ENCODE measurements at places on chromosomes 6 and 20.

- DNase-seq = no peak
These were observed 99.5 kb downstream of the FOXO3 start for GRCh38 chr6:108660251-108660650.

- no peak for DNase-seq
These were observed 73.9 kb upstream of the DUSP22 start for GRCh38 chr6:218153-219018.

- peak; percentile 27 for DNase-seq
These were observed 3.3 kb downstream of the ADGRB3 start for GRCh38 chr6:68638230-68638900.

DNA sequence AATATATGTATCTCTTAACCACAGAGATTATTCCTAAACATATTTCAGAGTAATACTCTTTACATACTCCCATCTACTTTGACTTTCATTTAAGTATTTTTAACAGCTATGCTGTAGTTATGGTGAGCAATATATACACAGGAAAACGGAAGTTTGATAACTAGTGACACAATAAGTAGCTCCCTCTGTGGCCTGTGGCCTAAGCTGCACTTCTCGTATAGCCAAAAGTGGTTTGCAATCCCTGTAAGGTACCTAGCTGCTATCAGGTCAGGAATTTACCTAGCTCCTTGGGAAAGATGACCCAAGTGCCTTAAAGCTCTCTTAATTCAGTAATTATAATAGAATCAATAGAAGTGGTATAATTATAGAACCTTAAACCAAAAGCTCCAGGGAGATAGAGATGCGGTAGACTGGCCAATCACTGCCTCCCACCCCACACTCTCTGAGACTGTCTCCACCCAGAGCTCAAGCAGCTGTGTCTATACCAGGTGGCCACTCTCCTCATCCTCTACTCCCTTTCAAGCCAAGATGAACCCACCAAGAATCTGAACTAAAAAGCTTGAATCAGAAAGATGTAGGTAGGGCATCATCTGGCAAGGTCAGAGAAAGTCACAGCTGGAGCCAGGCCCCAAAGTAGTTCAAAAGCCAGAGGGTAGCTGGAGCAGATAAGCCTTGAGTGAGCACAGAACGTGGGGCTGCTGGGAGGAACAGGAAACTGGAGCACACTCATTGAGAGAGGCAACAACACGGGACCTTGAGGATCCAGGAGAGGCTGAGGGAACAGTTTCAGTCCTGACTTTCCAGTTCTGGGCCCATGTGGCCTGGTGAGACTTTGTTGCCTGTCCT lies 84.9 kb upstream of the ASF1A start:
- DNase-seq = no peak

DNA sequence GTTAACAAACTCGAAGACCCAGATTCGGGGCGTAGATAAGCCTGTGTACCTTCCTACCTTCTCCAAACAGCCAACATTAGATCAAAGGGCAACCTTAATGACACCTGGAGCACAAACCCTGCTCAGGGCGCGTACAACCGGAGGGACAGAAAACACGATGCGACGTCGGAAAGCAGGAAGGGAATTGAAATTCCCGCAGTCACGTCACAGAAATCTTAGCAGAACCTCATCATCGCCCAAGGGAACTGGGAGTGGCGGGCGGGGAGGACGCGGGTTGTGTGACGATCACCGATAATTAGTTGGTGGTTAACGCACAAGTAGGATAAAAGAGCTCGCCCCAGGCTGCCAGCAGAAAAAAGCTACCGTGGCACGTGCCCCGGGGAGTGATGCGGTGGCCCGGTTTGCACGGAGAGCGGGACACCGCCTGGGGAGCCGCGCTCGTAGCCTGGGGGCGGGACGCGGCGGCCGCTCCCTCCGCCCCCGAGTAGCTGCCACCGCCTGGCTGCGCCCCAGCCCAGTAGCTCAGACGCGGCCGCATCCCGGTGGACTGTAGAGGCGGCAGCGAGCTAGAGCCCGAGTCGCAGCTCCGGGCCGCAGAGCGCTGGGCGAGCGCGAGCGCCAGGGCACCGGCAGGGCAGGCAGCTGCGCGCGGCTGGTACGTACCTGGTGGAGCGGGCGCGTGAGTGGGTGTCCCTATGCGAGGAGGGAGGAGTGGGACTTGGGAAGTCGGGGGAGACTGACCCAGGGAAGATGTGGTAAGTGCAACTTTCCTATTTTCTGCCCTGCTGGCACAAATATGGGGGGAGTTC lies at the start of gene PKIB:
Gene PKIB, plus strand, starts transcription at position 525 of the 809 bp plus-strand sequence. CDS start 107,390 bp downstream, outside the sequence.
- DNase-seq = peak; percentile 85
